ENCODE measurements at places on chromosomes 4 and X.
A peak's percentile ranks its signal among the peaks of the same experiment; 100 is the strongest.

DNA sequence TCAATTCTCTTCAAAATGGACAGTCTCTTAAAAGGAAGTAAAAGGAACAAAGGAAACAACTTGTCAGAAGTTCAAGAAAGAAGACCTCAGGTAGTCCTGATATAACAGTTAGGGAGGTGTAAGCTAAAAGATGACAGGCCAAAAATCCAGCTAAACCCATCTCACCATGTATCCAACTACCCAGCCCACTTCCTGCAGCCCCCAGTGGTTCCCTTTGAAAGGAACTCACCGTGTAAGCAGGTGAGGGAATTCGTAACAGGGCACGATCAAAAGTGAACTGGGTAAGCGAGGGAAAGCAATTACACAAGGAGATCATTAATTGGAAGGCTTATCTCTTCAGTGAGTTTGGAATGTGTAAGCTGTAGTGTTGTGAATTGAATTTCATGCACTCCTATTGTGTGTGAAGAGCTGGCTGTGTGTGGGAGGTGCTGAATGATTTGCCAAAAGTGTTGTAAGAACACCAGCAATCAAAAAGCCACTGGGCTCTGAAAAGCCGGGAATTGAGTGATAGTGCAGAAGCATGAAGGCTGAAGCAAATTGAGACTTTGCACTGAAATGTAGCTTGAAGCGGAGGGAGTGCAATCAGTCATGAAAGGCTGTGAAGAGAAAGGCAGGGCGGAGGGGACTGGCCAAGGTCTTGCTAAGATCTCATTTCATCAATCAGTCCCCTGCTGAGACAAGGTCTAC lies 914.2 kb upstream of the LCORL start:
- DNase-seq, result peak; percentile 42

- no peak for DNase-seq
These were observed 5.7 kb downstream of the CD99 start for GRCh38 chrX:2696698-2697215.

- no peak for DNase-seq
These were observed 174.0 kb upstream of the GATB start for GRCh38 chr4:151934766-151935165.

DNA sequence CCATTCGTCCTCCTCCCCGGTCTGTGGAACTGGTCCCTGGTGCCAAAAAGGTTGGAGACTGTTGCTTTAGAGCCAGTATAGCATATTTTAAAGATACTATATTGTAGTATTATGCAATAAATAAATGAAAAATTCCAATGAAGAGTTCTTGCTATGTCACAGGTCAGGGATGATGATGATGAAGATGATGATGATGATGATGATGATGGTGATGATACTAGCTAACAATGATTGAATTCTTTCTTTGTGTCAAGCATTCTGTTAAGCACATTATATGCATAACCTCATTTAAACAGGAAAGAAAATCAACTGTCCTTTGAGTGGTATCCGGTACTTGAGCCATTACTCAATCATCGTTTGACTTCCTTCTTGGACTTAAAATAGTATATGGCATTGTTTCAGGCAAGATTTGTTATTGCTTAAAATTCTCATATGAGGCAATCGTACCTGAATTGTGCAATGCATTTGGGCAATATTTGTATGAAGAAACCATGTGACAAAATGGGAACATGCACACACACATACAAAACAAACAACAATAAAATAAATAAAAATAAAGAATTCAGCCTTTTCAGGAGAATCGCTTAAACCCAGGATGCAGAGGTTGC lies 22.8 kb upstream of the TLR2 start:
- DNase-seq, result no peak

DNA sequence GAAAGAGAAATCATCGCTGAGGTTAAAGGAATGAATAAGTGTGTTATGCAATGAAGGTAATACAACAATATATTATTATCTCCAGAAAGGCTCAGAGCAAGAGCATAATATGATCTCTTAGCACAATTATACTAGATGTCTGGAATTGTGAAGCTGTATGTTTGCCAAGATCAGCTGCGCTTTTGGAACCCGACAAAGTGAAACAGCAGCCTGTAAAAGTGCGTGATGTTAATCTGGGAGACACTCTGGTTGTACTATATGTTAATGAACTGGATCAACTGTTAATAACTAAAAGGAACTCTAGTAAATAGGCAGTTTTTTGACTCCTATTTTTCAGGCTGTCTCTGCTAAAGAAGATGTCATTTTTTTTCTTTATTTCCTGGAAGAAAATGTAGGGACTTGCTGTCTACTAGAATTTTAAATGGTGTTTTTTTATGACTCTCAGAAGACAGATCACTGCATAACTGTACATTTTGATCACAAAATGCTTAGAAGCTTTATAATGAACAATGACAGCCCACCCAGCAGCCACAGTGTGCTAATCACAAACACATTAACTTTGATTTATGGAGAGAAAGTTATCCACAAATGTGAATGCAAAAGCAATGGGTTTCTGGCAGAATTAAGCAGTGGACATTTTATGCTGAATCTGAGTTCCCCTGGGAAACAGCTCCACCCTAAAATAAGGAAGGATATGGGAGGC lies 50.2 kb downstream of the UGT2B28 start:
- DNase-seq, result no peak

DNA sequence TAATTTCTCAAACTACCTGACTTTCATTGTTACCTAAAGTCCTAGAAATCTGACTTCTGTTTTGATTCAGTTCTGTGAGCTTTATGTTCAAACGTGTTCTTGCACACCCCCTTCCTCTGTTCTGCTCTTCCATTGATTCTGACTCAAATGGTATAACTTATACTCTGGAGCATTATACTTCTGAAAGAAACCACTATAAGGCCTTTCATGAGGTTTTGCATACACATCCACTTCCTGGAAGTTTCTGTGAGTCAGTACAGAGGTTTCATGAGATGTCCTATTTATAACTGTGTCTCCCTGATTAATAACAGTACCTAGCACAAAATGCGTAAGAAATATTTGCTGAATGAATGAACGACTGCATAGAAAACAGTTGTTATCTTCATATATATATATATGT lies 540.2 kb upstream of the CT83 start:
- no peak for DNase-seq

DNA sequence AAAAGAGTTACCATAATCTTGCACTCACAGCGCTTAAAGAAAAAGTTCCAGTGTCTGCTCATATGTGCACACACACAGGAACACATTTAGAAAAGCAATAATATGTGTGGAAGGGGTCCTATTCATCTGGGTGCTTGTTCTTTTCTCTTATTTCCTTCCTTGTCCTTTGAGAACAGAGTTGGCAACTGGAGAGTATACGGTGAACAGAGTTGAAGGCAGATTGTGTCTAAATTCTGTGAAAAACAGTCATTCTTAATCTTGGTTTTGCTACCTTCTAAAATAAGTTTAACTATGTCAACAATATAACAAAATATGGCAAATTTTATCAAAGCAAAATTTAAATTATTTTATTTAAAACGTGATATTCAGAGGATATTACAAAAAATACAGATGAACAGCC lies 365.1 kb upstream of the NOCT start:
- DNase-seq, result no peak

GRCh38 chr4:144449611-144450010 lies 196.3 kb upstream of the HHIP start:
- no peak for DNase-seq

DNA sequence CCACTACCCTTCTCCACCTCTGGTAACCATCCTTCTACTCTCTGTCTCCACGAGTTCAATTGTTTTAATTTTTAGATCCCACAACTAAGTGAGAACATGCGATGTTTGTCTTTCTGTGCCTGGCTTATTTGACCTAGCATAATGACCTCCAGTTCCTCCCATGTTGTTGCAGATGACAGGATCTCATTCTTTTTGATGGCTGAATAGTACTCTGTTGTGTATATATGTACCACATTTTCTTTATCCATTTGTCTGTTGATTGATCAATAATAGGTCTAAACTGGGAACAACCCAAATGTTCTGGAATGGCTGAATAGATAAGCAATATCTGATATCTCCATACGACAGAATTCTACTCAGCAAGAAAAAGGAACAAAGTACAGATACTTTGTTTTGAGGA lies 67.2 kb downstream of the DIPK2B start:
- no peak for DNase-seq
